Osteocyte (in vitro differentiated cells): ENCODE measurements at places on chromosomes 6 and 20. TPM values are rescaled to one million over a fixed set of nuclear protein-coding genes. Genes with fewer than 3 reads are reported as not detected.

DNA sequence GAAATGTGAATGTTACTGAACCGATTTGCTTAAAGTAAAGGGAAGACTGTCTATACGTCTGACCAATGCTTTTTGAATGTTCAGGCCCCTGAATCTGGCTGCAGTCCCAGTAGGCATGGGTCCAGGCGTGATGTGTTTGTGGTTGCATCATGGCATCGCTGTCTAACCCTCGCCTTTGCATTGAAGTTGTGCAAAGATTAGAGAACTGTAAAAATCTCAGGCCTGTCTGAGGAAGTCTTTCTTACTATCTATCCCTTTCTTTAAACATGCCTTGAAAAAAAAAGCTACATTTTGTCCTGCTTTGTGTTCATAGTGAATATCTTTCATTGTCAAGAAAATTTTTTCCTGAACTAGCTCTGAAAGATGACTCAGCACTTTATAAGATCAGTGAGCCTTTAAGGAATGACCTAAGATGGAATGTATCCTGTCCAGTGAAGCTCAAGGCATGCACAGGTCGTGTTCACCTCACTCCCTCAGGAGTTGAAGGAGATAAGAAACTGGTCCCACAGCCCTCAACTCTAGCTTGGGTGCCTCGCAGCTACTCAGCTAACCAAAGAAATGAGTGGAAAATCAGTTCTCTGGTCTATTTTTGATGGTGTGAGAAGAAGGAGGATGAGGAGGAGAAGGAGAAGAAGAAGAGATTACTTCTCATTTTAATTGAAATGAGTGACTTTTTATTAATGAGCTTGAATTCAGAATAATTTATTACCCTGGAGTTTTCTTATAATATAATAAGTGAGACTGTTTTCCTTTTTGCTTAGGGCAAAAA is 48.6 kb downstream of the TPD52L1 start:
- no peak for DNase-seq

GRCh38 chr20:64099086-64099786 is 8.1 kb downstream of the NPBWR2 start:
- no peak for DNase-seq

- DNase-seq = no peak
Observed at GRCh38 chr20:20334489-20334888, 33.4 kb upstream of the INSM1 start.

DNA sequence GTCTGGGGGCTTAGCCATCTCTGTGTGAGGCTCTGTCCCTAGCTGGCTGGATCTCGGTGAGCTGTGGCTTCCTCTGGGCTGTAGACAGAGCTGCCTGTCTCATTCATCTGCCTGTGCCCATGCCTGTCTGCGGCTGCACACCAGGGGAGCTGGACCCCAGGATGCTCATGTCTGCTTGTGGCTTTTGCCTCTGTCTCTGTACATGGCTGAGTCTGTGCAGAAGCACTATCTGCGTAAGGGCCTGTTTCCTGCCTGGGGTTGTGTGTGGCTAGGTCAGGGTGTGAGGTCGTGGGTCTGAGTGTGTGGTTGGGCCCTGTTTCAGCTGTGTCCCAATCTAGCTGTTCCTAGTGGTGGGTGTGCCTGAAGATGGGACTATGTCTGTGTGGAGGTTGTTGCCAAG is 68.2 kb downstream of the CDH22 start:
- no peak for DNase-seq

DNA sequence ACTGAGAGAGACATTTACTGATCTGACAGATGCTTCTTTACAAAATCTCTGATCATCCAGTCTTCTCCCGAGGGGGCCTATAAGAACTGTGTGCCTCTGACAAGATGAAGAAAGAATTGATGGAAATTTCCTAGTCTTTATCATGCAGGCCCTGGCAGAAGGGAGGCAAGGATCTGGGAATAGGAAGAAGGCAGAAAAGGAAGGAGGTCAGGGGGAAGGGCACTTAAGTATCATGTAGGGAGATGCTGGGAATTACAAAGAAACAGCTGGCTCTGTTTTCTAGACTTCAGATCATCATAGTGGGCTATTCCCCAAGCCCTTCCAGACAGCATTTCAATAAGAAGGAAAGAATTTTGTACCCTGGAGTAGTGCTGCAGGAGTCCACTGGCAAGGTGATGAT is 243.3 kb upstream of the MOCS1 start:
- no peak for DNase-seq

DNA sequence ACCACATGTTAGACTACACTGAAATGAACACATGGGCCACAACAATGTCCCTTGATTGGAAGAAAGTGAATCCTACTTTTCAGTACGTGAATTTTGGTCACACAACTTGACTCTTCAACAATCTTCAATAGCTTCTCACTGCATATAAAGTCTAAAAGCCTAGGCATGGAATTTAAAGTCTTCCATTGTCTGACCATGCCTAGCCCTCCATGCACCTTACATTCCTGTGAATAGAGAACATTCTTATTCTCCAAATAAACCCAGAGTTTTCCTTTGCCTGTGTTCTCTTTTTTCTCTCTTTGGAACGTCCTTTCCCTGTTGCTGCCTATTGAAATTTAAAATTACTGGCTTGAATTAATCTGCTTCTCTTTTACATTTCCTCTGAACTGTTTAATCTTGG is 207.5 kb downstream of the ASCC3 start:
- no peak for DNase-seq

DNA sequence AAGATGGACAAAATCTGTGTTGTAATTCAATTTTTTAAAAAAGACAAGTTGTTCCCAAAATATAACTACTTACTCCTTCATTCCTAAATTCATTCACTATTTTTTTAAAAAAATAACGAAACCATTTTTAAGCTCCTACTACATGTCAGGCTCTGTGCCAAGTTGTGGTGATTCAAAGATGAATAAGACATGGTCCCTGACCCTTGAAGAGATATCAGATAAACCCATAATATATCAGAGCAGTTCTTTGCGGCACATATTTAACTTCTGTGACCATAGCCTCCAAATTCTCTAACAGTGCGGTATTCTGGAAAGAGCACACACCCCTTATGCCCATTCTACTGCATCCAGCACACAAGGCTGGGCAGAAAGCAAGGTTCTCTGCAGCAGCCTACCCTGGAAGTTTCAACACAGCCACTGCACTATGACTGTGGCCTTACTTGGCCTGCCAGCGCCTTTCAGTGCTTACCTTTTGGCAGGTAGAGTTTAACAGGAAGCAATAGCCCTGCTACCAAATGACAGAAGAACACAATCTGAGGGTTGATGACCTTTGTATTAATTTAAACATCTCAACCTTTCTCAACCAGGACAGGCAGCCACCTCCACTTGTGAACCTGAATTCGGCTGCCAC is 406.5 kb downstream of the BTBD9 start:
- no peak for DNase-seq

DNA sequence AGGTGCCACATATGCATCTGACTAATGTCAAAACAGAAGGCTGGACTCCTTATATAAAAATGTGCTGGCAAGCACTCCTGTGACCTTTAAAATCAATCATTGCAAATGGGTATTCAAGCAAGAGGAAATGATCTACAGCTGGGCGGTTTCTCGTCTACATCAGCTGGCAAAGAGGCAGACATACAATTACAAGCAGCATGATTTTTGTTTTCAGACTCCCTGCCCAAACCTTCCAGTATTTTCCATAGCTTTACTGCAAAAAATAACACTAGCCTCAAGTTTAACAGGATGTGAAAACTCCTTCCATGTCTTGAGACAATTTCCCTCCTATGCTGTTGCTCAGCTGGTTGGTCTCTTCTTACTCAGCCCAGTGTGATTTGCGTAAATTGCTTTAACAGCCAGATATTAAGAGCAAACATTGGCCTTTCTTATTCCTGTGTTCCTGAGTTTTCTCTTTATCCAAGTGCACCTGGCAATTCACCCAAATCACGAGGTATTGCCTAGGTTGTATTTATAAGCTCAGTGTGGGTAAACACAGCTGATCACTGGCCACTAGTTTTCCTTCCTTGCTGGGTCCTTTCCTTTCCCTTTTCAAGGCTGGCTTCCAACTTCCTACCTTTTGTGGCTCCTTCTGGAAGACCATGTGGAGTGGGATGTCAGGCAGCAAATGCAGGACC is 130.4 kb downstream of the MOXD1 start:
- no peak for DNase-seq

Gene HFE
- total RNA-seq = 6.0 and 6.2 TPM in 2 replicates
